ENCODE measurements at places on chromosomes 1 and 21. TPM values are rescaled to one million over a fixed set of nuclear protein-coding genes. Genes with fewer than 3 reads are reported as not detected.

Gene CRYAA
- total RNA-seq = not detected

Gene NPHS2
- not detected for total RNA-seq

Gene APOBEC4
- total RNA-seq = not detected

Gene F11R
- 11.7 TPM for total RNA-seq

Gene TP73
- not detected for total RNA-seq

Gene FNDC5
- 2.9 TPM for total RNA-seq

Gene FALEC
- not detected for total RNA-seq

Gene GNG12
- total RNA-seq = 127 TPM

Gene FAM163A
- total RNA-seq = not detected

Gene G0S2
- total RNA-seq = 105 TPM

Gene AIRE
- total RNA-seq = not detected

Gene BMP8A
- total RNA-seq = not detected

Gene HFM1
- 0.17 TPM for total RNA-seq

Gene ADAMTSL4
- 71.5 TPM for total RNA-seq

Gene HAO2
- total RNA-seq = not detected

Gene STIL
- total RNA-seq = 1.6 TPM

Gene FTCD
- 1.4 TPM for total RNA-seq

Gene NTRK1
- not detected for total RNA-seq

Gene B3GALT5
- total RNA-seq = not detected

Gene ALX3
- total RNA-seq = not detected

Gene SRM
- total RNA-seq = 59.8 TPM

Gene ERVH48-1
- total RNA-seq = not detected

Gene SORT1
- total RNA-seq = 5.6 TPM

Gene USP48
- 24.6 TPM for total RNA-seq

Gene OR2T11
- total RNA-seq = not detected

Gene LRRC53
- not detected for total RNA-seq

Gene CELA2A
- not detected for total RNA-seq

Gene SHE
- total RNA-seq = 0.12 TPM

Gene DPYD
- 29.6 TPM for total RNA-seq

Gene TNFAIP8L2
- total RNA-seq = not detected

Gene PER3
- total RNA-seq = 1.1 TPM

Gene MROH9
- not detected for total RNA-seq

Gene GUCA2B
- not detected for total RNA-seq

Gene OR2L3
- total RNA-seq = not detected

Gene SCCPDH
- total RNA-seq = 20.2 TPM

Gene TSPAN1
- total RNA-seq = not detected

Gene CEP350
- total RNA-seq = 28.9 TPM

Gene ARHGEF16
- 0.23 TPM for total RNA-seq

Gene TAS1R1
- total RNA-seq = 0.17 TPM

Gene NOS1AP
- total RNA-seq = not detected

Gene HSPA6
- total RNA-seq = 0.35 TPM

Gene S100A7
- not detected for total RNA-seq

Gene MX1
- total RNA-seq = 1.3 TPM

Gene SPATA6
- total RNA-seq = 5.8 TPM

Gene OLIG2
- total RNA-seq = not detected

Gene LRRIQ3
- total RNA-seq = 1.9 TPM
